ENCODE measurements at places on chromosomes 3 and 15. TPM values are rescaled to one million over a fixed set of nuclear protein-coding genes. Genes with fewer than 3 reads are reported as not detected.

Gene IQCF5
- total RNA-seq, result not detected

DNA sequence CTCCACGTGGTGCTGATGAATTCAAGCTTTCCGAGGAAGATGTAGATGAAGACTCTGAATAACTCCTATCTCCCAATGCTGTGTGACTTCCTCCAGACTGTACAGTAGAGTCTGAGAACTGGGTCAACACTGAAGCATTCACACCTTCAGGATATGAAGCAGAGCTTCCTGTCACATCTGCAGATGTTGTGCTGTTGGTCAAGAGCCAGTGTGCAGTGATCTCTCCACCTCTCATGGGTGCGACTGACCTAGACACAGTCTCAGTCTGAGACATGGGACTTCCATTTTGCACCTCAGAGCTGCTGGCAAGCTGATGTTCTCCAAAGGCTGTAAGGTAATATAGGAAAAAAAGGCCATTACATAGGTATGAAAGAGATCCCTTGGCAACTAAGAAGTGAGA is 36.5 kb downstream of the HEG1 start:
- H3K27me3 ChIP-seq, result no peaks in the 10 kb centered on the region
- H3K4me1 ChIP-seq, result peaks cover 3% of the 10 kb centered on the region
- no peak overlapping the region for H3K4me3 ChIP-seq
- no peak overlapping the region for H3K27ac ChIP-seq
- peaks cover 9% of the 10 kb centered on the region for H3K36me3 ChIP-seq

- H3K4me1 ChIP-seq, result no peaks in the 10 kb centered on the region
- DNase-seq, result no peak
- no peaks in the 10 kb centered on the region for H3K36me3 ChIP-seq
Measured at GRCh38 chr3:196706327-196706726, 5.7 kb downstream of the CEP19 start.

Gene GOLGA8S
- not detected for total RNA-seq

Gene ACTR8
- 35.7 TPM for total RNA-seq

Gene PSTPIP1
- total RNA-seq, result 29.3 TPM

Gene CFAP91
- total RNA-seq, result 1.3 TPM

Gene SPINT1
- 26.6 TPM for total RNA-seq

Gene ERICH6
- total RNA-seq, result 0.40 TPM

- no peaks in the 10 kb centered on the region for H3K36me3 ChIP-seq
- H3K27me3 ChIP-seq, result no peaks in the 10 kb centered on the region
- no peak overlapping the region for H3K4me3 ChIP-seq
- no peak overlapping the region for H3K27ac ChIP-seq
- DNase-seq, result no peak
Measured at GRCh38 chr15:94324835-94325767, 93.7 kb downstream of the MCTP2 start.

DNA sequence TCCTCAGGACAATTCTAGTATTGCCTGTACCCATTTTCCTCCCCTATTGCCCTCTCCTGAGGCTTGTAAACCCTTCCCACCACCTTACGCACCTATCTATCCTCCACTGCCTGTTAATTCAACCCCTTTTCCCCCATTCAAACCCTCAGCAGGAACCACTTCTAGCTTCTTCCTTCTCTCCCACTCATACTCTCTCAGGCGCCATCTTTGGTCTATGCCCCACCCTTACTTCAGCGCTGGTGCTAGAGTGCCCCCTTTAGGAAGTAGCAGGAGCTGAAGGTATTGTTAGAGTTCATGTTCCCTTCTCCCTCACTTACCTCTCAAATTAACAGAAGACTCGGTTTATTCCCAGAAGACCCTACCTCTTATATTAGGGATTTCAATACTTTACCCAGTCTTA is 121.8 kb upstream of the NLGN1 start:
- H3K27me3 ChIP-seq, result no peaks in the 10 kb centered on the region
- H3K4me1 ChIP-seq, result no peaks in the 10 kb centered on the region
- H3K36me3 ChIP-seq, result no peaks in the 10 kb centered on the region
- H3K27ac ChIP-seq, result no peak overlapping the region
- no peak for DNase-seq

Gene MAP1A
- total RNA-seq, result 0.16 TPM

- DNase-seq, result peak; percentile 88
- peak overlapping the region; percentile 100 for H3K27ac ChIP-seq
- peak overlapping the region; percentile 93 for H3K4me3 ChIP-seq
- no peaks in the 10 kb centered on the region for H3K27me3 ChIP-seq
Measured at GRCh38 chr15:41969851-41970431, 2.4 kb downstream of the EHD4 start.

Gene BSN
- total RNA-seq, result 0.15 TPM

GRCh38 chr3:124730941-124731297 is 667 bp downstream of the UMPS start:
- H3K4me3 ChIP-seq, result peak overlapping the region; percentile 93
- H3K4me1 ChIP-seq, result no peaks in the 10 kb centered on the region
- H3K36me3 ChIP-seq, result peaks cover 7% of the 10 kb centered on the region
- peak overlapping the region; percentile 87 for H3K27ac ChIP-seq
- no peak for DNase-seq
- no peaks in the 10 kb centered on the region for H3K27me3 ChIP-seq

DNA sequence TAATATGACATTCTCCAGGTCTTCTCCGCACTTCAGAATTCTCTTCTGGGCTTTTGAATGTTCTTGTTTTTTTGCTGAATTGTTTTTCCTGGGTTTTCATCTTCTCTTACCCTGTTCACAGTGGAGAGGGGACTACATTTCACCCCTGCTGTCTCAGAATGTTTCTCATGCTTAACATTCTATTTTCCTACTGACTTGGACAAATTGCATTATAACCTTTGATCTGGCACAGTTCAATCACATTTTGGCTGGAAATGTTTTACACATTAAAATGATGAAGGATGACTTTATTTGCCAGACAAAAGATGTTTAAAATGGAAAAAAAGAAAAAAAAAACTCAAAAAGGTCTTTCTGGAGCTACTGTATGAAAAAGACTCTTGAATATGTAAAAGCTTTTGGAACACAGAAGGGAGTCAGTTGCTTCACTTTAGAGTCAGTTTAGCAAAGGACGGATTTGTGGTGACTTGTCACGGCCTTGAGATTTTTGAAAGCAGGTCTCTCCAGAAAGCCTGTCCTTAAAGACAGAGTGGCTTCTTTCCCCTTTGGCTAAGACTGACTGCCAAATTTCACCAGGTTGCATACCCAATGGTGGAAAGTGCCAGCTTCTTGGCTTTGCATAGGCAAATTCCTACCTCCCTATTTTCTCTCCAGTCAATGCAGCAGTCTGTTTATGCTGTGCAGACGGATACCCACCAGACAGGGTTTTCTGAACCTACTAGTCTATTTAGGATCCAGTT is 401.0 kb upstream of the TBL1XR1 start:
- peaks cover 22% of the 10 kb centered on the region for H3K4me1 ChIP-seq
- no peaks in the 10 kb centered on the region for H3K36me3 ChIP-seq
- H3K27me3 ChIP-seq, result no peaks in the 10 kb centered on the region
- peak overlapping the region; percentile 42 for H3K27ac ChIP-seq

Gene RLBP1
- not detected for total RNA-seq

Gene MESP1
- 1.1 TPM for total RNA-seq

Gene ADAMTSL3
- total RNA-seq, result 0.29 TPM

DNA sequence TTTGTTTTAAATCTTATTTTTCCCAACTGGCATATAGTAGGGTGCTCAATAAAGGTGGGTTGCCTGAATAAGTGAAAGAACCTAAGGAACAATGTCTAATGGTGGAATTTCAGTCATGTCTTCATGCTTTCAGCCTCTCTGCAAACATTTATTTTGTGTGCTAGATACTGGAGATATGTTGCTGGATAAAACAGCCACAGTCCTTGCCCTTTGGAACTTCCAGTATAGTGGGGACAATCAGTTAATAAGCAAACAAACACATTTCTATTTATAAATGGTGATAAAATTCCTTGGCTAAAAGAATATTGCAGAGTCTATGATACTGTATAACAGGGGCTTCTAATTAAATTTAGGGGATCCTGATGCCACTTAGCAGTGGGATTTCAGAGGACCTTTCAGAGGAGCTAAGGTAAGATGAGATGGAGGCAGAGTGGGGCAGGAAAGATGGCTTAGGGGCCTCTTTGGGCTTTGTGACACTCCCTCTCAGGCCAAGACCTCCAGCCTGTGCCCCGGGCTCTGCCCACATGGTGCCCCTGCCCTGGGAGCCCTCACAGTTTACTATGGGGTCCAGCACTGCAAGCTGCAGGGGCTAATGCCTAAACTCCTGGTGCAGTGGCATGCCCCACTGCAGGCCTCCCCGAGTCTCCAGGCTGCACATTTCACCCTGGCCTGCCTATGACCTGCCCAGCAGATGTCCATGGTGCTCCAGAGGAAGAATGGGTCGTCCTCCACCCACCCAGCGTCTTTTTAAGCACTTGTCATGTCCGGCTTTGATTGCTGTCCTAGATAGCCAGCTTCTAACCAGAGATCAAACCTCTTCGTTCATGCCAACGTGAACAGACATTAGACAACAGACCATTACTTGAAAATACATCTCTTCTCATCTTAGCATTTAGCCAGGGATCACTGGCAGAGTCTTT is 61.6 kb upstream of the PRR23C start:
- H3K36me3 ChIP-seq, result no peaks in the 10 kb centered on the region
- H3K4me1 ChIP-seq, result peaks cover 5% of the 10 kb centered on the region
- H3K27ac ChIP-seq, result no peak overlapping the region
- no peak for DNase-seq

GRCh38 chr3:110741891-110742290 is 329.7 kb upstream of the NECTIN3 start:
- no peaks in the 10 kb centered on the region for H3K4me1 ChIP-seq
- no peak for DNase-seq
- H3K36me3 ChIP-seq, result no peaks in the 10 kb centered on the region
- H3K4me3 ChIP-seq, result no peak overlapping the region
- H3K27me3 ChIP-seq, result no peaks in the 10 kb centered on the region
- H3K27ac ChIP-seq, result no peak overlapping the region

DNA sequence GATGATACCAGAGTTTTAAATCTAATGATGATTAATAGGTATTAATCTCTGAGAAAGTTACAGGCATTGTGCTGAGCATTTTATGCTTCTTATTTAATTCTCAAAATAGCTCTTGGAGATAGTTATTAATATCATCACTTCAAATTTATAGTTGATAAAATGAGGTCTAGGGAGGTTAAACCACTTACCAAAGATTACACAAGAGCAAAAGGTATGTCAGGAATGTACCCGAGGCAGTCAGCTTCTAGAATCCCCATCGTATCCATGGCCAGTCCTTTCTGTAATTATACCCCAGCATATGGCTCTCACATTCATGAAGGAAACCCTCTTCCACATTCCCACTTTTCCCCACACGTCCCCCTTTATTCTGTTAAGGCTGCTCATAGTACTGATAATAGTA is 421.3 kb downstream of the PYDC2 start:
- no peaks in the 10 kb centered on the region for H3K36me3 ChIP-seq
- H3K27me3 ChIP-seq, result no peaks in the 10 kb centered on the region

DNA sequence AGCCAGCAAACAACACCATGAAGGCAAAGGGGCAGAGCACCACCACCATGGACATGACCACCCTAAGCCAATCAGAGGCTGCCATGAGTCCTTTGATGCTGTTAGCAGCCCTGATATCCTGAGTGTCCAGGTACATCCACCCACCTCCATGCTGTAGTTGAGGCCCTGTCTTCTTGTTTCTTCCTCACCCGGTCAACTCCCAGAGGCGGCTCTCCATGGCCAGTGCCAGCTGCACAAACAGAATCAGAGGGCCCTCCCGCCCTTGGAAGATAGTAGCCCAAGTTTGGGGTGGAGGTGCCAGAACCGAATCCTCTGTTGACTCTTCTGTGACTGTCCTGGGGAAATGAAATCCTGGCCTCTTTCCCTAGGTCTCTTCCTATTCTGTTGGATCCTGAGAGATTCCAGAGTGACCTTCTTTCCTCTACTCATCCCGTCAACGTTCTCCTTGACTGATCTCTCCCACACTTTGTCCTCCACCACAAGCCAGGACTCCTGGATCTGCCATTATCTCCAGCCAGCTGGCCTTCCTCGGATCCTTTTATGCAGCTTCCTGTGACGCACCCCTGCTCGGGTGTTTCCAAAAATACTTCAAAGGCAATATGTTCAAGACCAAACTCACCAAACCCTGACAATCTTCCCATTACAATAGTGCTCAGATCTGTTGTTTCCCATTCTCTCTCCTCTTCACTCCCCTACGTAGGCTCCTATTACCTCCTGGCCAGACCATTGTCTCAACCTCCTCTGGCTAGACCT is 45.4 kb upstream of the DLG1 start:
- H3K27ac ChIP-seq, result no peak overlapping the region
- no peaks in the 10 kb centered on the region for H3K27me3 ChIP-seq
- no peaks in the 10 kb centered on the region for H3K36me3 ChIP-seq
- H3K4me1 ChIP-seq, result no peaks in the 10 kb centered on the region
- no peak for DNase-seq

GRCh38 chr3:192273001-192273696 is 454.2 kb downstream of the FGF12 start:
- H3K4me3 ChIP-seq, result no peak overlapping the region
- H3K36me3 ChIP-seq, result no peaks in the 10 kb centered on the region
- H3K27me3 ChIP-seq, result no peaks in the 10 kb centered on the region
- DNase-seq, result no peak

DNA sequence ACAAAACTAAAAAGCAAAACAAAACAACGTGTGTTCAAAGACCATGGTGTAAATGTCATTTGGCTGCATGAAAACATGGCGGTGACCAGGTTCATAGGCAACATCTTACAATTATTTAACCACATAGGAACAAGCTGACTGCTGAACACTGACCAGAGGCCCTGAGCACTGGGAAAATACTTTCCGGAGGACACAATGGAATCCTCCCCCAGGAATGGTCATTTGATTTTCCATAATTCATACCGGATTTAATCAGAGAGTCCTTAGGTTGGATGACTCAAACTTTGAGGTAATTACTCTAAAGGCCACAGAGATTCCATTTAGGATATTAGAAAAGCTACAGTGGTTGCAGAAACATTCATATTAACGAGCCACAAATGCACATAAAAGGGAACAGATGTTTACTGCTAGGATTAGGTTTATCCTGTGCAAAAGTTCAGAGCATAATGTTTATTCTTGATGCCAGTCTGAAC is 254.7 kb downstream of the NR1D2 start:
- no peaks in the 10 kb centered on the region for H3K4me1 ChIP-seq
- no peak overlapping the region for H3K27ac ChIP-seq
- H3K4me3 ChIP-seq, result no peak overlapping the region
- DNase-seq, result no peak

- no peak for DNase-seq
- H3K36me3 ChIP-seq, result no peaks in the 10 kb centered on the region
- H3K27me3 ChIP-seq, result peaks cover 21% of the 10 kb centered on the region
- no peak overlapping the region for H3K4me3 ChIP-seq
Measured at GRCh38 chr3:57163751-57164150, 1.4 kb downstream of the IL17RD start.

- DNase-seq, result no peak
- peak overlapping the region; percentile 70 for H3K4me3 ChIP-seq
- H3K27ac ChIP-seq, result peak overlapping the region; percentile 38
- 0 out of 2 replicates have a peak, but pooled peaks cover 3% of the 10 kb centered on the region for H3K4me1 ChIP-seq
- no peaks in the 10 kb centered on the region for H3K36me3 ChIP-seq
Measured at GRCh38 chr3:113743006-113743630, 2.9 kb downstream of the NAA50 start.

Gene CLDN18
- total RNA-seq, result 0.26 TPM

GRCh38 chr15:66670762-66671580 is 31.1 kb upstream of the SMAD6 start:
- no peaks in the 10 kb centered on the region for H3K27me3 ChIP-seq
- DNase-seq, result no peak
- H3K4me3 ChIP-seq, result no peak overlapping the region
- no peaks in the 10 kb centered on the region for H3K4me1 ChIP-seq
- no peaks in the 10 kb centered on the region for H3K36me3 ChIP-seq

GRCh38 chr3:120473389-120473788 is 22.6 kb upstream of the FSTL1 start:
- H3K27ac ChIP-seq, result no peak overlapping the region
- H3K27me3 ChIP-seq, result no peaks in the 10 kb centered on the region
- no peak overlapping the region for H3K4me3 ChIP-seq
- H3K4me1 ChIP-seq, result no peaks in the 10 kb centered on the region
- no peak for DNase-seq

Measured in GM12878 (cell line).